Osteocyte (in vitro differentiated cells): ENCODE measurements at places on chromosomes 13 and 19. TPM values are rescaled to one million over a fixed set of nuclear protein-coding genes. Genes with fewer than 3 reads are reported as not detected.

DNA sequence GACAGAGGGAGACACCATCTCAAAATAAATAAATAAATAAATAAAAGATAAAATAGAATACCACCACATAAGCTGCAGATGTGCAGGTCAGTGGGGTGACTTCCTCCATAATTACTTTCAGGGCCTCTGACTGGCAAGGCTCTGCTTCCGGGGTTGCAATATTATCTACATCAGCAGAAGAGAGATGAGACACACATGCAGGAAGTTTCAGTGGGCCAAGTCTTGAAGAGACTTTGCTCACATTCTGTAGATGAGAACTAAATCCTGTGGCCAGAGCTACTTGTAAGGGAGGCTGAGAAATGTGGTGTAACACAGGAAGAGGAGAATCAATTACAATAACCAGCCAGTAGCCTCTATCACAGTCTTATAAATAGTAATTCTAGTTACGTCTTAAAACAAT is 89.9 kb upstream of the MAB21L1 start:
- no peak overlapping the region for H3K4me3 ChIP-seq
- H3K36me3 ChIP-seq, result no peaks in the 10 kb centered on the region
- H3K27ac ChIP-seq, result no peak overlapping the region
- no peak for DNase-seq
- no peaks in the 10 kb centered on the region for H3K4me1 ChIP-seq

CCDC70 gene
- not detected in 2 replicates for total RNA-seq

SPART gene
- 87.1 and 102 TPM in 2 replicates for total RNA-seq

DNA sequence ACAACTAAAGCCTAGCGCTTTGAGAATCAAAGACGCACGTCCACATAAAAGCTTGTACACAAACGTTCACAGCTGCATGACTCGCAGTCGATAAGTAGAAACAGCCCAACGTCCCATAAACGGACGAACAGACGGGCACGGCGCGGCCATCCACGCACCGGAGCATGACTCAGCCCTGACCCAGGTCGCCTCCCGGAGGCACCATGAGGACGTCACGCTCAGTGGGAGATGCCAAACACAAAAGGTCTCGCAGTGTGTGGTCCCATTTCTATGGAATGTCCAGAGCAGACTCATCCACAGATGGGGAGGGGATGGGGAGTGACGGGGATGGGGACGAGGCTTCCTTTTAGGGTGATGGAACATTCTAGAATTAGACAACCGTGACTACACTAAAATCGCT is 9.4 kb downstream of the POLRMT start:
- peaks cover 43% of the 10 kb centered on the region for H3K4me1 ChIP-seq
- peak overlapping the region; percentile 5 for H3K4me3 ChIP-seq
- DNase-seq, result peak; percentile 94
- no peaks in the 10 kb centered on the region for H3K27me3 ChIP-seq
- H3K27ac ChIP-seq, result peak overlapping the region; percentile 78

DNA sequence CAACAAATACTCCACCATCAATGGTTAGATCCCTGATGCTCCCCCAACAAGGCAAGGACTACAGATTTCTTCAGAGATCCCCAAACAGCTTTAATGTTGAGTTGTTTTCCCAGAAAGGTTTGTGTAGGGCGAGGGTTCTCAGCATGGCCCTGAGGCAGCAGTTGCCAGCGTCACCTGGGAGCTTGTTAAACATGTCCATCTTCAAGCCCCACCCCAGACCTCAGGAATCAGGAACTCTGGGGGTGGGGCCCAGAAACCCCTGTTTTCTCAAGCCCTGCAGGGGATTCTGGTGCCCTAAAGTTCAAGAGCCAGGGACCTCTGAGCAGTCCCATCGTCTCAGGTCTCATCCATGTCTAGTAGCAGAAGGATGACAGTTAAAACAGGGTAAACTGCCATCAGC is 9.6 kb downstream of the EFNB2 start:
- no peaks in the 10 kb centered on the region for H3K36me3 ChIP-seq
- no peak overlapping the region for H3K27ac ChIP-seq
- no peak overlapping the region for H3K4me3 ChIP-seq
- no peak for DNase-seq

NANOS3 gene
- 1.1 and 3.5 TPM in 2 replicates for total RNA-seq

DNA sequence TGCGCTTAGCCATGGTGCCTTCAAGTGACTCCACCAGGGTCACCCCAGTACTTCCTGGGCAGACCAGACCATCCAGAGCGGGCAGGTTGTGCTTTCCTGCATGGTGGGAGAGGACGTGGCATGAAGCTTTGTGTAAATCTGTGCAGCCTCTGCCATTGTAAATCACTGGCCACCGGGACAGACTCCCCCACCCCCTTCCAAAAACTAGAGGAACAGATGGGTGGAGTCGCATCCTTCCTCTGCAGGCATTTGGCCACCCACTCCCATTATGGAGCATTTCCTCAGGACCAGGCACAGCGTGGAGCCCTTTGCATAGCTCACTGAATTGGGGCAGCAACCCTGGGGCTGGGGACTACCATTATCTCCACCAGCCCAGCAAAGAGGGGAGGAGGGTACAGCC is 8.2 kb downstream of the BCKDHA start:
- no peak overlapping the region for H3K27ac ChIP-seq
- H3K36me3 ChIP-seq, result peaks cover 3% of the 10 kb centered on the region
- H3K27me3 ChIP-seq, result no peaks in the 10 kb centered on the region
- H3K4me1 ChIP-seq, result peaks cover 5% of the 10 kb centered on the region
- H3K4me3 ChIP-seq, result no peak overlapping the region
- DNase-seq, result no peak

NCR1 gene
- not detected in 2 replicates for total RNA-seq

DNA sequence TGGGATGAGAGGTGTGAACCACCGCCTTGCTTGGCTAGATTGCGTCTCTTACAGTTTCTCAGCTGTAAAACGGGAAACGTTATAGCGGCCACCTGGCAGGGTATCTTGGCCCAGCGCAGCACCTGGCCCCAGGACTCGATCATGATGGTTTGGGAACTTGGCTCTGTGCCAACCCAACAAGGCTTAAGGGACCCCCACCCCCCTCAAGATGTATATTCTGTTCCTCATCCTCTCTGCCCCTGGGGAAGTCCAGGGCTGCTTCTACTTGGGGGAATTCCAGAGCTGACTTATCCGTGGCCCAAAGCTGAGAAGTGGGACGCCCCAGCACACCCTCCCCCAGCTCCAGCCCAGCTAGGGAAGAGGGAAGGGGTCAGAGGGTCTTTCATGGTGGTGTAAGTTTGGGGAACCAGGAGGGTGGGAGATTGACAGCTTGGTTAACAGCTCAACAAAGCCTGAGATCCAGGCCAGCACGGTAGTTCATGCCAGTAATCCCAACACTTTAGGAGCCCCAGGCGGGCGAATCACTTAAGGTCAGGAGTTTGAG is 695 bp downstream of the ICAM1 start:
- peak overlapping the region; percentile 78 for H3K27ac ChIP-seq
- peak overlapping the region; percentile 71 for H3K4me3 ChIP-seq
- H3K4me1 ChIP-seq, result peaks cover 25% of the 10 kb centered on the region
- H3K27me3 ChIP-seq, result no peaks in the 10 kb centered on the region
- no peak for DNase-seq

DNA sequence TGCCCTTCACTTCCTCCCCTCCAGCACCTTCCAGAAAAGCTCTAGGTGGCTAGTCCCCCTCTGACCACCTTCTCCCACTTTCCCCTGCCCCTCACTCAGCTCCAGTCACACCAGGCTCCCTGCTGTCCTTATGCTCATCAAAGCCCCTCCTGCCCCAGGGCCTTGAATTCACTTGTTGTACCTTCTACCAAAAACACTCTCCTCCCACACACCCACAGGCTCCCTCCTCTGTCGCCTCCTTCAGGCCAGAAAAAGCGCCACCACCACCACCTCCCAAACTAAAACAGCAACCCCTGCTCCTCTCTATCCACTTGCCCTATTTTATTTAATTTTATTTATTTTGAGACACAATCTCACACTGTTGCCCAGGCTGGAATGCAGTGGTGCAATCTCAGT is 4.8 kb upstream of the CEACAM16 start:
- peaks cover 10% of the 10 kb centered on the region for H3K4me1 ChIP-seq
- H3K27ac ChIP-seq, result no peak overlapping the region
- DNase-seq, result no peak
- H3K36me3 ChIP-seq, result no peaks in the 10 kb centered on the region
- H3K27me3 ChIP-seq, result no peaks in the 10 kb centered on the region
- H3K4me3 ChIP-seq, result no peak overlapping the region

DNA sequence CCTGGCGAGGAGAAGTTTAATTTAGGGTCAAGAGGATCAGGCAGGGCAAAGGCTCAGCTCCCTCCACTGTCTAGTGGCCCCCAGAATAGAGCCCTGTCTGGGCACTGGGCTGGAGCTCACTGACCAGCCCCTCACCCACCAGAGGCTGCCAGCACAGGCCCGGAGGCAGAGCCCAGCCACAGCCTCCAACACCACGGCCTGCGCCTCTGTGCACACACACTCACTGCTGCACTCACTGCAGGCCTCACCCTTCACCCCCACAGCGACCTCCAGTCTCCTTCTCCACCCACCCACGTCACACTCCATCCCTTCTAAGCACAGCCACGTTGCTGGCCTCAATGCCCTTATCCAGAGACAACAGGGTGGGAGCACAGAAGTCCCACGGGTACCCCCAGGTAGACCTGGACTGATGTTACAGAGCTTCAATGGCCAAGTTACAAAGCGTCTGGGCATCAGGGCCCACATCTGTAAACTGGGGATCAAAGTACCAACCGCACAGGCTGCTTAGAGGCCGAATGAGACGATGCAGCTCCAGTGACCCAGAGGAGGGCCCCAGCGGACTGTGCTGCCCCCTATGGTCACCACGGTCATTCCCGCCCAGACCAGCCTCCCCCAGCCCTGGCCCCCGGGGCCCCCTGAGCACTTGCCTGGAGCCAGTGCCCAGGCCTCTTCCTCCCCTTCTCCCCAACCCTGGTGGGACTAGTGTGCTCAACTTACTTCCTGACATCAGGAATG is 4.5 kb upstream of the PRKD2 start:
- peaks cover 27% of the 10 kb centered on the region for H3K36me3 ChIP-seq
- no peak overlapping the region for H3K27ac ChIP-seq
- DNase-seq, result no peak
- H3K4me3 ChIP-seq, result no peak overlapping the region
- peaks cover 9% of the 10 kb centered on the region for H3K4me1 ChIP-seq

GRCh38 chr19:5719274-5719960 is 529 bp downstream of the LONP1 start:
- H3K4me3 ChIP-seq, result peak overlapping the region; percentile 89
- H3K27me3 ChIP-seq, result no peaks in the 10 kb centered on the region
- no peak for DNase-seq
- H3K36me3 ChIP-seq, result peaks cover 4% of the 10 kb centered on the region
- peak overlapping the region; percentile 96 for H3K27ac ChIP-seq
- H3K4me1 ChIP-seq, result peaks cover 31% of the 10 kb centered on the region

DNA sequence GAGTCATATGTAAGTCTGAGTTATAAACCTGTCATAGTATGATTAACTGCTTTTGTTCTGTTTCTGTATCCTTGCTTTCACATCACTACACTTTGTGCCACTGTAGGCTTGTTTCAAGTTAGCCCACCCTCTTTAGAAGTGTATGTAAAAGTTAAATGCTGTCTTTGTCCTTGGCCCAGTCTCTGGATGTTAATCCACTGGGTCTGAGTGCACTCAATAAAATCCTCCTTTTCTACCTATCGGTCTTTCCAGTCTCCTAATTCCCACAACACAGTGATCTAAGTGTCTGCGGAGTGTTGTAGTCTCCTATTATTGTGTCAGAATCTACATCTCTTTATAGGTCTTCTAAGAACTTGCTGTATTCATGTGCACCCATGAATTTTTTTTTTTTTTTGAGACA is 14.1 kb downstream of the ZNF429 start:
- no peaks in the 10 kb centered on the region for H3K4me1 ChIP-seq
- H3K27me3 ChIP-seq, result no peaks in the 10 kb centered on the region
- no peak overlapping the region for H3K4me3 ChIP-seq
- peaks cover 72% of the 10 kb centered on the region for H3K36me3 ChIP-seq

DNA sequence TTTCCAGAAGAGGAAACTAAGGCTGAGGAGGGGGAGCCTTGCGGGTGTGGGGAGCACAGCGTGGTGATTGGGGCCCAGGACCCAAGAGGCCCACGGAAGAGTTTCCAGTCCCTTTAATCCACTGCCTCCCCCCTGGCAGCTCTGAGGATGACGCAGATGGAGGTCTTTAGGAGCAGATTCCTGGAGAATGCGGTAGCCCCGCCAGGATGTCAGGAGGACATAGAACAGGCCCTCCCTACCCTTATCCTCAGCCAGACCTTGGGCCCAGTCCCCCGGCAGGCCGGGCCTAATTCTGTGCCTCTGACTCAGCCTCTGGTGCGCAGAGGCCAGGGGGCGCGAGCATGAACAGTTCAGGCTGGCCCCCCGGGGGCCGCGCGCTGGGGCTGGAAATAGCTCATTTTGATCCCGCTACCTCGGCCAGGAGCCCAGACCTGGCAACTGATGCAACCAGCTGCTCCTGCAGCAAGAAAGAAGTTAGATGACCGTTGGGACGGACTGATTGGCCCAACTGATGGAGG is 461 bp upstream of the HSPB6 start:
- H3K27me3 ChIP-seq, result no peaks in the 10 kb centered on the region
- H3K4me1 ChIP-seq, result peaks cover 25% of the 10 kb centered on the region
- DNase-seq, result peak; percentile 90
- H3K36me3 ChIP-seq, result peaks cover 13% of the 10 kb centered on the region
- H3K4me3 ChIP-seq, result peak overlapping the region; percentile 87

DNA sequence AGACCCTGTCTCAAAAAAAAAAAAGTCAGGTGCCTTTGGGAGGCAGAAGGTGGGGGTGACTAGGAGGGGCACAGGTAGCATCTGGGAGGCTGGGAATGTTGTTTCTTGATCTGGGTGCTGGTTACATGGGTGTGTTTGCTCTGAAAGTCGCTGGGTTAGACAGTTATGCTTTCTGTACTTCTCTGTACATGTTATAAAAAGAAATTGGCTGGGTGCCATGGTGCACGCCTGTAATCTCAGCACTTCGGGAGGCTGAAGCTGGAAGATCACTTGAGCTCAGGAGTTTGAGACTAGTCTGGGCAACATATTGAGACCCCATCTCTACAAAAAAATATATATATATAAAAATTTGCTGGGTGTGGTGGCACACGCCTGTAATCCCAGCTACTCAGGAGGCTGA is 15.1 kb downstream of the NOSIP start:
- H3K4me3 ChIP-seq, result no peak overlapping the region
- no peak overlapping the region for H3K27ac ChIP-seq
- no peaks in the 10 kb centered on the region for H3K36me3 ChIP-seq
- peaks cover 20% of the 10 kb centered on the region for H3K4me1 ChIP-seq

- peaks cover 11% of the 10 kb centered on the region for H3K36me3 ChIP-seq
- no peaks in the 10 kb centered on the region for H3K4me1 ChIP-seq
- H3K4me3 ChIP-seq, result no peak overlapping the region
Measured at GRCh38 chr13:41858780-41859179, 102.1 kb downstream of the VWA8 start.

- peaks cover 27% of the 10 kb centered on the region for H3K27me3 ChIP-seq
- H3K4me3 ChIP-seq, result no peak overlapping the region
- H3K36me3 ChIP-seq, result no peaks in the 10 kb centered on the region
- no peak overlapping the region for H3K27ac ChIP-seq
- no peak for DNase-seq
Measured at GRCh38 chr13:26529441-26529840, 28.0 kb upstream of the WASF3 start.

ADM5 gene
- 0.73 and 1.5 TPM in 2 replicates for total RNA-seq
